NCI-H524 (cell line): ENCODE measurements at places on chromosomes 7 and 10.
A peak's percentile ranks its signal among the peaks of the same experiment; 100 is the strongest.

DNA sequence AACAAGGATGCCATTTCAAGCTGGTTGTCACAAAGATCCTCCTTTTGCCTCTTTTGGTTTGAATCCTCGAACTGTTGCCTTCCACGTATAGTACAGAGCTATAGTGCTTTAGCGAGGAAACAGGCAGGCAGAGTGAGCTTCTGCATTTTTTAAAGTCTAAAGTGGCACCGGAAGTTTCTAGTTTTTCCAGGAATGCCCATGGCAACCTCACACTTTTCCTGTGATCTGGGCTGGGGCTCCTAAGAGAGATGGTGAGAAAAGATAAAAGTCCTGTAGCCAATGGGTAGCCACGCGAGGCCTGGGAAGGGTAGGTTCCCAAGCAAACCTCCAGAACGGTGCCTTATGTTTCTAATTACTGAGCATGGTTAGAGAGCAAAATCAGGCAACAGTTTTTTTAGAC lies 76.7 kb downstream of the CALD1 start:
- no peak for DNase-seq

- no peak for DNase-seq
Measured at GRCh38 chr10:7618461-7618860, 48.3 kb downstream of the ITIH5 start.

- no peak for DNase-seq
Measured at GRCh38 chr7:131066635-131067034, 261.0 kb upstream of the MKLN1 start.

- DNase-seq = no peak
Measured at GRCh38 chr7:69283421-69283820, 314.9 kb upstream of the AUTS2 start.

DNA sequence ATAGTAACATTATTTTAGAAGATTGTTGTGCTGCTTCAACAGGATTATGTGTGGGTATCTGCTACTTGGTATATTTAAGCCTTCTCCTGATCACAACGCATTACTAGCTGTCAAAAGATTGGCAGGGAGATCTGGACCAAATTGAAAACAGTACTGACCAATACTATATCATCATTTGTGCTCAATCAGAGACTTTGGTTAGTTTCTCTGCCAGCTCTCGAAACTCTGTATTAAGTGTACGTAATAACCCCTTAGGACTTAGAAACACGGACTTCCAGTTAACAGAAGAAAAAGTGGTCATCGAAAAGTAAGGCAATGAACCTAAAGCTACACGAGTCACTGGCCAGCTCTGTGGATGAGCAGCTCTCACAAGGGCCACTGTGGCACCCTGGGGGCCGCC lies 146.0 kb downstream of the EVX1 start:
- DNase-seq = no peak

GRCh38 chr7:34133983-34134782 lies 228.8 kb downstream of the BMPER start:
- peak; percentile 67 for DNase-seq
